ENCODE measurements at places on chromosomes 11 and 22.

DNA sequence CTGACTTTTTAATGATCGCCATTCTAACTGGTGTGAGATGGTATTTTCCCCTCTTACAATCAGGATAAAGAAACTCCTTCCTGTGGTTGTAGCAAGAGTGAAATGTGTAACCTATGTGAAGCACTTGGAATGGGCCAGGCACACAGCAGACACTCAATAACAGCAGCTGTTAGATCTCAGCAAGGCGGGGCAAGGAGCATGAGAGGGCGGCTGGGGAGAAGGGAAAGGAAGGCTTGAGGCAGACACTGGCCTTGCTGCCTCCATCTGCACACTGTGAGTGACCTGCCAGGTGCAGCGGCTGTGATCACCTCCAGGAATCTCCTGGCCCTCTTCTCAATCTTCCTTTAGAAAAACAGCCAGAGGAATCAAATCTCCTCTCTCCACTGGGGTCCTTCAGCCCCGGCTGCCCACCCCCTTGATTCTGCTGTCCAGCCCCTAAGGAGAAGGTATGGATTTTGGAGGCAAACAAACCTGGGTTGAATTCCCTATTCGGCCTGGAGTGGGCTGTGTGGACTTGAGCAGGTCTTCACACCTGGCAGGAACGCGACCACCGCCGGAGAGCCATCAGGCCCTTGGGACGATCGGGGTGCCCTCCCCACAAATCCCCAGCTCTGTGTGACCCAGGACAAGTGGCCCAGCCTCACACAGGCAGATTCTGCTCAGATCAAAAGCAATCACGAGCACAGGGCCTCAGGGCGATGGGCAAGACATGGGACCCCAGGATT, 49.0 kb downstream of the RPUSD4 start:
- no peak for DNase-seq

GRCh38 chr11:88683024-88683423, 345.5 kb upstream of the CTSC start:
- DNase-seq = no peak

DNA sequence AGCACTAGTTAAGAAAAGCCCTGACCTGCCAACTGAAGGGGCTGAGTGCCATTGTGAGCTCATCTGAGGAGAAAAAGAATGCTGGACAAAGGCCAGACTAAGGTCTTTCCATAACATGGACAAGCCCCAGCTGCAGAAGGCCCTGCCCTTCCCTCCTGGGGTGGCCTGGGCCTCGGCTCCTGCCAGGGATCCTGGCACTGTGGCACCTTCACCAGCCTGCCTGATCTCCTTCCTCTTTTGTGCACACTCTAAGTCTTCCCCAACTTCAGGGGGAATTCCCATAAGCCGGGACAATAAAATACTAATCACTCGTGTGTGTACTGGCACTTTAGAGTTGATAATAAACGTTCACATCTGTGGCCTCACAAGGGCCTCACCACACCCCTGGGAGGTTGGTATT, 9.9 kb downstream of the TMPRSS13 start:
- no peak for DNase-seq

GRCh38 chr22:20114506-20115475, 1.1 kb upstream of the RANBP1 start:
- DNase-seq = no peak

DNA sequence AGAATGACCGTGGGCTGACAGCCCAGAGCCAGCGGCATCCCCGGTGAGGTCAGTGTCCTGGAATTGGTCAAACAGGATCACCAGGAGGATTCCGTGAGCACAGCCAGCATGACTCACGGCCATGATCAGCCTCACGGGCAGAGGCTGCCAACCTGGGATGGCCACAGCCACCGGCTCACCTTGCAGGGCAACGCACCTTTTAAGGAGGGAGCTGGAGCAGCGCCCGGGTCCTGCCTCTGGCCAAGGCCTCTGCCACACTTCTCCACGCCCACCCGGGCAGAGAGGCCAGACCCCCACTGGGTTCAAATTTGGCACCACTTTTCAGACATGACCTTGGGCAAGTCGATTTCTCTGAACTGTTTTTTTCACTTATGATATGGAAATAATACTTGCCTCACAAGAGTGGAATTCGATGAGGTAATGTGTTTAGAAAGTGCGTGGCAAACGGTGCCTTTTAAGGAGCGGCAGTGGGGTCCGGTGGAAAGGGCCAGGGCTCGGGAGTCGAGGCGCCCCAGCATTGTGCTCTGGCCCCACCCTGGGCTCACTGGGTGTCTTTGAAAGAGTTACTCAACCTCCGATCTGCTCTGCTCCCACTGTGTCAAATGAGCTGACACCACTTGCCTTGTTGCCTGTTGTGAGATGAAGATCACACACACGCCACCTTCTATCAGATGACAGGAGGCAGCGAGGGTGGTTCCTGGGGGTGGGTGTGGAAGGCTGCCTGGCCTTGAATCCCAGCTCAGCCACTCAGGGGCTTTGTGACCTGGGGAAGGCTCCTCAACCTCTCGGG, 16.0 kb downstream of the TXN2 start:
- DNase-seq = peak; percentile 91

- DNase-seq = no peak
Measured at GRCh38 chr11:95486466-95486865, 255.5 kb upstream of the SESN3 start.

- no peak for DNase-seq
Measured at GRCh38 chr22:50192436-50193204, 6.9 kb downstream of the TRABD start.

- DNase-seq = no peak
Measured at GRCh38 chr11:77181799-77182541, 53.9 kb downstream of the MYO7A start.

GRCh38 chr22:19876941-19877625, 22.4 kb upstream of the GNB1L start:
- no peak for DNase-seq

DNA sequence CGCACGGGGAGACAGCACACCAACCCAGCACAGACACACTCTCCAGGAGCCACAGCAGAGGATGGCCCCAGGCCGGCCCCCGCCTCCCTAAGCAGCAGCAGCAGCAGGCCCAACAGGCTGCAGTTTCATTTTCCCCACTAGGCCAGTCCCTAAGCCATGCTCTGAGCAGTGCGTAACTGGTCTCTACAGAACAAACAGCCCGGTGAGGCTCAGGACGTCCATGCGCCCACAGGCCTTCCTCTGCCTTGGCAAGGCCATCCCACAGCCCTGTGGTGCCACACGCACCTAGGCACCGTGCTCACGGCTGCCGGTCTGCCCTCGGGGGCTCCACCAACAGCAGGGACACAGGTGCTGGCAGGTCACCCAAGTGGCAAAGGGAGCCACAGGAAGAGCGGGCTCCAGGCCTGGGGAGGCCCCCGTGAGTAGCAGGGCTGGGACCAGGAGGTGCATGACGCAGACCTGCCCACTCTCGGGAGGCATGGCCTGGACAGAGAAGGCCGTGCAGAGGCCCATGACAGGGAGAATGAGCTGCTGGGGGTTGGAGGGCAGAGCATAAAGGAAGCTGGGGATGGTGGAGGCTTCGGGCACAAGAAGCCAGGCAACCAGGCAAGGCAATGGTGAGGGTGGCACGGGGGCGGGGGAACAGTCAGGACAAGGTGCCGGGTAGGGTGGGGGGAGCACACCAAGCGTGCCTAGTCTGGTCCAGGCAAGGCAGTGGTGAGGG, 1.4 kb upstream of the MOB2 start:
- DNase-seq = no peak

DNA sequence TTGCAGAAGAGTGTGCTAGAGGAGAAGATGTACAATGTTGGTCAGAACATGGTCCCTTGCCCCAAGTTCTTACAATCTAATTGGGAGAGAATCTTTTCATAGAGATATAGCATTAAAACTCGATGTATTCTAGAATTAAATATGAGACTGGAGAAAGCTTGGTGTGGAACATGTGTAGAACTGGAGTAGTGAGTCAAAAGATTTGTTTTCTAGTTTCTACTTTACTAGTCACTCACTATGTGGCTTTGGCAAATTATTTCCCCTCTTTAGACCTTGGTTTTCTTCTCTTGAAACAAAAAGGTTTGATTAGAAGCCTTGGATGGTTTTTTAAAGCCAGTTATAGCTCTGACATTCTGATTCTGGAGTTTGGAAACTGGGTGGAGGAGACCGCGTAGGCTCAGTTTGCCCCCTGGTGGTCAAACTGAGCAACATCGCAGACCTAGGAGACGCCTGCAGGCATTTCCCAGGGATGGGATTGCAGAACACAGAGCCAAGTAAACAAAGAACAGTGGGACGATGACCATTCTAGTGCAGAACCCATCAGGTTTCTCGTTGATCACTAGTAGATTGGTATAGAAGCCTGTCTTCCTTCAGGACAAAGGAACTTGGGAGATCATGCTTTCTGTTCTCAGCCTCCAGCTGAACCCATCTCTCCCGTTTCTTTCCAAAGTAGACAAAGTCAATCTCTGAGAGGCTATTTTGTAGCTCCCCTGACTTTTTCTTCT, 8.5 kb upstream of the CHRDL2 start:
- peak; percentile 87 for DNase-seq

DNA sequence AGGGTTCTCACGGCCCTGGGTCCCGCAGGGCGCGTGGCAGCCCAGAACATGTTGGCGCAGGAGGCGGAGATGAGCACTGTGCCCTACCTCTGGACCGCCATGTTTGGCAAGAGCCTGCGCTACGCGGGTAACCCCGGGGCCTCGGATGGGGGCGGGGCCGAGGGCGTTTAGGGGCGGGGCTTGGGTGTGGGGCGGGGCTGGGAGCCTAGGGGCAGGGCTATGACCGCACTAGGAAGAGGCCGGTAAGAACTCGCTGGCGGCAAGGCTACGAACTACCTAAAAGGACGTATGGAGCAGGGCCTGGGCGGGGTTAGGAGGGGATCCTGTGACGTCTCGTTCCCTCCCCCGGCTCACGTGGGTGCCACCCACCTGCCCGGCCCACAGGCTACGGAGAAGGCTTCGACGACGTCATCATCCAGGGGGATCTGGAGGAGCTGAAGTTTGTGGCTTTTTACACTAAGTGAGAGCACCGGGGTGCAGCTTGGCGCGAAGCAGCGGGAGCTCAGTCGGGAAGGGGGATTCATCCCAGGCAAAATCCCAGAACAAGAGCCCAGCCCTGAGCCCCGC, 2.8 kb upstream of the LZTR1 start:
- DNase-seq = peak; percentile 66

DNA sequence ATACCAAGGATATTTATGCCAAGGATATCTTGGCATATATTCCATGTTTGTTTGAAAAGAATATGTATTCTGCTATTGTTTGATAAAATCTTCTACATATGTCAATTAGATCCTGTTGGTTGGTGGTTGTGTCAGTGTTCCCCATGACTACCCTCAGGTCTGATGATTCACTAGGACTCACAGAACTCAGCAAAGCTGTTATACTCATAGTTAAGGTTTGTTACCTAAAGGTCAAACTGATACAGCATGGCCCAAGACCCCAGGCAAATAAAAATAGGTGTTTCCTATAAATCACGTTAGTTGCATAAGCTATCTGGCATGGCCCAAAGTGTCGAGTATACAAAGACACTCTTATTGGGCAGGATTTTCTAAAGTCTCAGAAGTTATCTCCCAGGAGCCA, 30.2 kb upstream of the B3GNT6 start:
- DNase-seq = no peak
